Fibroblast of skin of back (primary cell): ENCODE measurements at places on chromosomes 16 and 17.
A peak's percentile ranks its signal among the peaks of the same experiment; 100 is the strongest.

DNA sequence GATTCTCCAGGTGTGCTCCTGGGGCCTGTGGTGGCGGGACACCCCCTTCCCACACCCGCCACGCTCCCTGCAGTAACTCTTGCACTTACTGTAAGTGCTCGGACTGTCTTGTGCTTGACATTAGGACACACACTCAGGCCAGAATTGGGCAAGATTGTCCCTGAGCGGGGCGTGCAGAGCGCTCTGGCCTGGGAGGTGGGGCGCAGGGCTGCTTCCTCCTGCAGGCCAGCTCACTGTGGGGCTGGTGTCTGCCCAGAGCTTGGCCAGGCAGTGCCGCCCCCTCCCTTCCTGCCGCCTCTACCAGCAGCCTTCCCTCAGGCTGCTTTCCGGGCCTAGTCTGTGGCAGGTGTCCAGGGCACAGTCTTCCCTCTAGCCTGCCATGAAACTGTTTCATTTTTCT lies 6.1 kb upstream of the ATP6V0C start:
- DNase-seq = no peak

GRCh38 chr16:58495521-58496331 lies 4.2 kb upstream of the NDRG4 start:
- no peak for DNase-seq

DNA sequence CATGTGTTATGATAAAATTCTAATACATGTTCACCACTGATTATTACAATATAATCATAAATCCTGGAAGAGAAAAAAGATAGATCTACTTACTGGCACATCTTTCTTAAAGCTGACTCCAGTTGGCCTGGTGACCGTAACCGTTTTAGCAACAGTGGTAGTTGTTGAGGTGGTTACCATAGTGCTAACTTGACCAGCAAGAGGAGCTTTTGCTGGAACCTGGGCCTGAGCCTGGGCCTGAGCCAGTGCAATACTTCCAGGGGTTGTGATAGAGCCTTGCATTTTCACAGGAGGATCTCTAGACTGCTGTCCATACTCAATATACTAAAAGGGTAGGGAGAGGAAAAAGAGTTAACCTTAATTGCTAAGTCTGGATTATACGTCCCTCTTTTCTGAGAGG lies 36.2 kb downstream of the SETD6 start:
- no peak for DNase-seq

DNA sequence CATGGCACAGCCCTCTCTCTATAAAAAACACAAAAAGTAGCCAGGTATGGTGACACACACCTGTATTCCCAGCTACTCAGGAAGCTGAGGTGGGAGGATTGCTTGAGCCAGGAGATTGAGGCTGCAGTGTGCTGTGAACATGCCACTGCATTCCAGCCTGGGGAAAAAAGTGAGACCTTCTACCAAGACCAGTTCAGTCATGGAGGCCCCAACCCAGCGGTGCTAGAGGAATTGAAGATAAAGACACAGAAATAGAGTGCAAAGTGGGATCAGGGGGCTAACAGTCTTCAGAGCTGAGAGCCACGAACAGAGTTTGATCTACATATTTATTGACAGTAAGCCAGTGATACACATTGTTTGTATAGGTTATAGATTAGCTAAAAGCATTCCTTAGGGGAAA lies 15.6 kb upstream of the CCL8 start:
- DNase-seq = no peak

GRCh38 chr17:34059423-34060220 lies 195.5 kb upstream of the CCL2 start:
- DNase-seq = no peak

DNA sequence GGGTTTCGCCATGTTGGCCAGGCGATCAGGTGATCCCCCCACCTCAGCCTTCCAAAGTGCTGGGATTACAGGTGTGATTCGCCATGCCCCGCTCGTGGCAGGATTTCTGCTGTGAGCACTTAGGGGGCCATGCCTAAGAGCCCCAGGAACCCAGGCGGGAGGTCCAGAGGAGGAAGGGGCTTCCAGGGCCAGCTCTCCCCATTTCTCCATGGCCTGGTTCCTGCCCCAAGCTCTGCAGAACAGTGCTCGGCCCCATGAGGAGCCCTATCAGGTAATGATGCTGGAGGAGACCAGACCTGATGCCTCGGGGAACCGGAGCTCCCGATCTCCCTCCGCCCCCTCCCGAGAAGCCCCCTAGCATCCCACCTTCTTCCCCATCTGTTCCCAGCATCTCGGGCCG lies 53.6 kb downstream of the RMI2 start:
- no peak for DNase-seq

GRCh38 chr17:2980211-2980903 lies 83.0 kb downstream of the OR1D5 start:
- no peak for DNase-seq

DNA sequence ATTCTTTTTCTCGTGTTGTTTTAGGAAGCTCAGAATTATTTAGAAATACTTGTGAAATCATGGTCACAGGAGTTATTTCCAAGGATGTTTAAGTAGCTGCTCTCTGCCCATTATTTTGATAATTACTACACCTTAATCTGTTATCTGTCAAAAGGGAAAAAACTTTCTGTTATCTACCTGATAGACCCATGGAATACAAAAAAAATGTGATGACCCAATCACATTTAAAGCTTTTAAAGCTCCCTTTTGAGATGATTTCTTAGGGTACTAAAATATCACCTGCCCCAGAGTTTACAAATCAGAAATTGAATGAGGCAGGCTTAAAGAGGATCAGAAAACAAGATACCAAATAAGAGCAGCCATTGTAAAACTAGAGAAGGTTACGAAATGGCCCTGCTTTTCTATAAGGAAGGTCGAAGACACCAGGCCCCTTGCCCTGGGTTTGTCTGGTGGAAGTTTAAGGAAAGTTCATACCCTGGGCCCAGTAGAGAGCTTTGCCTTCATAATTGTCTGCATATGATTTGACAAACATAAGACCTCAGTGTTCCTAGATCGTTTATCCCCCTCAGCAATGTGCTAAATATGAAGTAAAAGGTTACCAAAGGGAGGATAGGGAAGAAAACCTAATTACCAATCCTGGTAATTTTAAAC lies 149.9 kb upstream of the TBX2 start:
- no peak for DNase-seq

DNA sequence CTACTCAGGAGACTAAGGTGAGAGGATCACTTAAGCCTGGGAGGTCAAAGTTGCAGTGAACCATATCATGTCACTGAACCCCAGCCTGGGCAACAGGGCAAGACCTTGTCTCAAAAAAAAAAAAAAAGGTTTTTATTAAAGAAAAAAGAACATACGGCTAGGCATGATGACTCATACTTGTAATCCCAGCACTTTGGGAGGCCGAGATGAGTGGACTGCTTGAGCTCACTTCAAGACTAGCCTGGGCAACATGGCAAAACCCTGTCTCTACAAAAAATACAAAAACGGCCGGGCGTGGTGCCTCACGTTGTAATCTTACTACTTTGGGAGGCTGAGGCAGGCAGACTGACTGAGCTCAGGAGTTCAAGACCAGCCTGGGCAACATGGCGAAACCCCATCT lies 38.4 kb downstream of the RANBP10 start:
- DNase-seq = peak; percentile 72

- no peak for DNase-seq
These were observed 2.6 kb upstream of the HCRT start for GRCh38 chr17:42187833-42188232.

DNA sequence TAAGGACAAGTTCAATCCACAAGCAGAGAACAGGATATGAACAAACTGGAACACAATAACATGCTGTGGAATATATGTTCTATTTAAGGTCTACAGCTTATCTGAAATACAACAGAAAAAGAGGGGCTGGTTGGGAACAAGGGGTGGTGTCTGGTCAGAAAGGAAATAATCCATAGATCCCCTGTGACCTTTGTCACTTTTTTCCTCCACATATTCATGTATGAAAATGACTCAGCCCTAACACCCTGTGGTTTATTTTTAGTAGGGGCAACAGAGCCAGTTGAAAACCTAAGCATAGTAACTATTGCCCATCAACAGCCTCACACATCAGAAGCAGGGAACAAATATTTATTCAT lies 12.3 kb upstream of the SPAG9 start:
- DNase-seq = peak; percentile 44

- DNase-seq = no peak
These were observed 30.7 kb upstream of the MYO18A start for GRCh38 chr17:29210879-29211278.

DNA sequence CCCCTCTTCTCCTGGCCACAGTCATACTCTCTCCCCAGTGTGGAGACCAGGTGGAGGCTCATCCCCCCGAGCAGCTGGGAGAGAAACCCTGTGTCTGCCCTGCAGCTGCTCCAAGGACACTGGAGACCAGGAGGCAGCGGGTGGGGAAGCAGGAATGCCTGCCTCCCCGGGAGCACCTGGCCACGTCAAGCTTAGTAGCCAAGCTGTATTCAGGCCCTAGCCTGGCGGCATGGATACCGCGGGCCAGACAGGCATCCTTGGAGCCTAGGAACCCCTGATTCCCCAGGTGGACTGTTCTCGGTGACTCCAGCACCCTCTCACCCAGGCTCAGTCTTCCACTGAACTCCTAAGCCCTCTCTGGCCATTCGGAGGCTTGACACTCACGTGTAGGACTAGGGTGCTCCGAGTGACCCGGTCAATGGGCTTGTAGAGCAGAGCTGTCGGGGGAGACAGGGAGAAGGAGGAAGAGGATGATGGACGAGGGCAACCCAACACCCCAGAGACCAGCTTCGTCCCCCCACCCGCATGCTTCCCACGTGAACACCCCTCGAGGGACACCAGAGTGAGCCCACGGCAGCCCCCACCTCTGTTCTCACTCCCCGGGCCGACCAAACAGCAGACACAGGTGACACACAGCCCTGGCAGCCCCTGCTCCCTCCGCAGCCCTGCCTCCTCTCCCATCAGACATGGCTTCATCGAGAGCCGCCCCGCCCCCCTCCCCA lies 76.5 kb downstream of the TIMM22 start:
- no peak for DNase-seq

DNA sequence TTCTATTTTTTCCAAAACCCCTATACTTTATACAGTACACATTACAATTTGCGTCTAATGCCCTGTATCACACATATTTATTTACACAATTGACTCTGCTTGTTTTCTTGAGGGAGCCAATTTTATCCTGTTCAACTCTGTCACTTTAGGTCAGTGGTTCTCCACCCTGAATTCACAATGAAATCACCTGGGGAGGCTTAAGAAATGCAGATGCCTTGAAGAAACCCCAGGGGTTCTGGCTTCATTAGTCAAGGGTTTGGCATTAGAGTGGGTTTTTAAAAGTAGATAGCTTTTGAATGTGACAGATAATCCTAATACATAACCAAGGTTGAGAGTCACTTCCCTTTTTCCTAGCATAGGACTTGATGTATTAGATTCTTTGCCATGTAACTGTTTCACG lies 398.6 kb upstream of the ERCC4 start:
- no peak for DNase-seq

DNA sequence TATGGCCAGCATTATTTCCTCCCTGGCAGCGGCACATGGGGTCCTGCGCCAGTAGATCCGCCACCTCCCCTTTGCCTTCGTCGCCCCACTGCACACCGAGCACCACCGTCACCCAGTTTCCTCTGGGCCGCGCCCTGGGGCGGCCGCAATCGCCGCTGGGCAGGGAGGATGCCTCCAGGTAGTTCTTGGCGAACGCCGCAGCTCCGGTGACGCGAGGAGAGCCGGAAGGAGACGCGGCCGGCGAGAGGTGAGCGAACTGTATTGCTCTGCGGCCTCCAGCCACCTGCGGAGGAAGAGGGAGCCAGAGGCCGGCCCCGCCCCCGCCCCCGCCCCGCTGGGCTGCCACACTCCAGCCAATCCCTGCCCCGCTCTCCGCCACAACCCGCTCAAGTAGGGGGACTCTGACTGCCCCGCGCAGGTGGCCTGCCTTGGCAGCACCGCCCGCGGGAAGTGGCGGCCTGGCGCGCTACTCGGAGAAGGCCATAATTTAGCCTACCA lies 11.8 kb upstream of the SLFN13 start:
- DNase-seq = no peak

- DNase-seq = no peak
These were observed 104.3 kb upstream of the HLF start for GRCh38 chr17:55160501-55160900.
